ENCODE measurements at places on chromosomes 5 and 9.

DNA sequence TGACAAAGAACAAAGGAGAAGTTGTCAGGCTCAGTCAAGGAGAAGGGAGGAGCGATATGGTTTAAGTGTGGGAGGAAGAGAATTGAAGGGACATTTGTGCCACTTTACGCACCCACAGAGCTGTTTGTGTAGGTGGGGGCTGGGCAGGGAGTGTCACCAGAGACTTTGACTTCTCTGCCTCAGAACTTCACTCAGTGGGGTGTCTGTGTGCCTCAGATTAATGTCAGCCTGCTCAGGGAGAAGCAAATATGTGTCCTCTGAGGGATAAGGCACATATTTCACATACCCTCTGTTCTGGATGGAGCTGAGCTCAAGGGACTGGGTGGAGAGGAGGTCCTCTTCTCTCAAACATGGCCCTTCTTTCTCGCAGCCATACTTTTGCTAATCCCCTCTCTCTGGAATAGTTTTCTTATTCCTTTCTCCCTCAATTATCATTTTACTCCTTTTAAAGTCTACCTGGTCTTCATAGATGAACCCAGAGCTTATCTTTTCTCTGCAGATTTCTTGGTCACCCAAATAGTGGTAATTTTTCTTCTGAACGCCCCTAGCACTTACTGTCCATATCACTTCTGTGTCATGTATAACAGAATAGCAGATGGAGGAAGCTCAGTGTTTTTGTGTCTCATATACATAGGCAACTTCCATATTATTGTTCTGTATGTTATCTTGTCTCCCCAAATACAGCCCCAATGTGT, 77.0 kb downstream of the IQGAP2 start:
- peaks cover 29% of the 10 kb centered on the region for H3K36me3 ChIP-seq
- peaks cover 16% of the 10 kb centered on the region for H3K4me1 ChIP-seq
- H3K27me3 ChIP-seq, result no peaks in the 10 kb centered on the region
- DNase-seq, result no peak
- no peak overlapping the region for H3K27ac ChIP-seq

- peaks cover 31% of the 10 kb centered on the region for H3K4me1 ChIP-seq
- no peak for DNase-seq
- peaks cover 91% of the 10 kb centered on the region for H3K27me3 ChIP-seq
- H3K36me3 ChIP-seq, result no peaks in the 10 kb centered on the region
- peak overlapping the region; percentile 71 for H3K4me3 ChIP-seq
Observed at GRCh38 chr5:88667496-88668201, 215.3 kb downstream of the MEF2C start.

DNA sequence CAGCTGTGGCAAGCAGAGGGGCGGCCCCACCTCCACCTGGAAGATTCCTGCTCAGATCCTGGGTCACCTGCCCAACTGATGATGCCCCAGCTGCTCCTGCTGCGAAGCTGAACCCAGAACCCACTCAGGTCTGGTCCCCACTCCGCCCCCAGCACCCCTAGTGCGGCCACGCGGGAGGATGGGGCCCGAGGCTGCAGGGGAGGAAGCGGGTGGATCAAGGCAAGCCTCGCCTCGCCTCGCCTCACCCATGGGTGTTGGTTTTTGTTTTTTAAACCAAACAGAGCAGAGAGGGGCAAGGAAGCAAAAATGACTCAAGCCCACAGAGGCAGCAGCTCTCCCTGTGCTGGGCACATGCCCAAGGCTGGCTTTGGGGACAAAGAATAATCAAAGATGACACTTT, 23.2 kb downstream of the ABO start:
- H3K4me3 ChIP-seq, result no peak overlapping the region
- peaks cover 2% of the 10 kb centered on the region for H3K4me1 ChIP-seq
- no peak for DNase-seq

GRCh38 chr9:108259917-108260675, 595.7 kb downstream of the ACTL7B start:
- H3K27ac ChIP-seq, result no peak overlapping the region
- DNase-seq, result no peak
- no peak overlapping the region for H3K4me3 ChIP-seq
- no peaks in the 10 kb centered on the region for H3K4me1 ChIP-seq

DNA sequence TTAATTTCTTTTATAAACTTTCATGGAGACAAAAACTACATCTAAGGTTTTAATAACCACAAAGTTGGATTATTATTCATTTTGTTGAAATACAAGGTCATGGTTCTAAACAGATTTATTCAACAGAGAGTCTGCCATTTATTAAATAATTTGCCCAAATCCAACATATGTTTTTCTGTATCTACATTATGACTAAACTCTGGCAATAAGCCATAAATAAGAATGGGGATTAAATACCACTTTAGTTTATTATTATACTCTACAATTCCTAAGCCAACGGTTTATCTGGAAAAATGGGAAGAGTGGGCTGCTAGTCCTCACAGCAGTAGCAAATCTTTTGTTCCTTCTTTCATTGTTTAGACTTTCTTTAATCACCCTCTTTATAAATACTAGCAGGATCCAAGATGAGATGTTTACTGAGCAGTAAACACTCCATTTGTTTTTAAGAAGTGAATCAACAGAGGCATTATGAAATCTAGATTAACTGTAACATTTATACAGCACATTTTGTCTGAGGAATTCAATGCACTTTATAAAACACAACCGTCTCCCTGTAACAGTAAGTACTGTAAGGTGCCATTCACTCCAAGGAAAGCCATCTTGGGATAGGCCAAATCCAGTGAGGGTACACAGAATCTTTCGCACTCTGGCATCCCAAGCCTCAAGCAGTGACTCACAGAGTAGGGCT, 89.7 kb downstream of the DROSHA start:
- H3K4me1 ChIP-seq, result no peaks in the 10 kb centered on the region
- no peak overlapping the region for H3K27ac ChIP-seq
- no peak overlapping the region for H3K4me3 ChIP-seq
- H3K36me3 ChIP-seq, result peaks cover 59% of the 10 kb centered on the region
- H3K27me3 ChIP-seq, result no peaks in the 10 kb centered on the region

DNA sequence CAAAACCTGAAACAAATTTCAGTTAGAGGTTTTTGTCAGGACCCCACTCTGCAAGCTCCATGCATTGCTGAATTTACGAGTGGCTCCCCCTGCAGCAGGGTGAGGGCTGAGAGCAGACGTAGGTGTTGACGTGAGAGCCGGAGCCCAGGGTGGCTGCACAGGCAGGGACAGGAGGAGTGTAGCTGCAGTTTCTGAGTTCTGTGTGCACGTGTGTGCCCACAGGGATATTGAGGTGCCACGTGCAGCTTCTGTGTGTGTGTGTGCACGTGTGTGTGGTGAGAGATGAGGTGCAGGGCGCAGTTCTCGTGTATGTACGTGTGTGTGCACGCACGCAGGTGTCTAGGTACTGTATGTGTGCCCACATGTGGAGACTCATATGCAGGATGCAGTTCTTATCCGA, 14.6 kb downstream of the PLEKHG4B start:
- no peak overlapping the region for H3K4me3 ChIP-seq
- H3K36me3 ChIP-seq, result no peaks in the 10 kb centered on the region
- no peak overlapping the region for H3K27ac ChIP-seq
- no peak for DNase-seq

DNA sequence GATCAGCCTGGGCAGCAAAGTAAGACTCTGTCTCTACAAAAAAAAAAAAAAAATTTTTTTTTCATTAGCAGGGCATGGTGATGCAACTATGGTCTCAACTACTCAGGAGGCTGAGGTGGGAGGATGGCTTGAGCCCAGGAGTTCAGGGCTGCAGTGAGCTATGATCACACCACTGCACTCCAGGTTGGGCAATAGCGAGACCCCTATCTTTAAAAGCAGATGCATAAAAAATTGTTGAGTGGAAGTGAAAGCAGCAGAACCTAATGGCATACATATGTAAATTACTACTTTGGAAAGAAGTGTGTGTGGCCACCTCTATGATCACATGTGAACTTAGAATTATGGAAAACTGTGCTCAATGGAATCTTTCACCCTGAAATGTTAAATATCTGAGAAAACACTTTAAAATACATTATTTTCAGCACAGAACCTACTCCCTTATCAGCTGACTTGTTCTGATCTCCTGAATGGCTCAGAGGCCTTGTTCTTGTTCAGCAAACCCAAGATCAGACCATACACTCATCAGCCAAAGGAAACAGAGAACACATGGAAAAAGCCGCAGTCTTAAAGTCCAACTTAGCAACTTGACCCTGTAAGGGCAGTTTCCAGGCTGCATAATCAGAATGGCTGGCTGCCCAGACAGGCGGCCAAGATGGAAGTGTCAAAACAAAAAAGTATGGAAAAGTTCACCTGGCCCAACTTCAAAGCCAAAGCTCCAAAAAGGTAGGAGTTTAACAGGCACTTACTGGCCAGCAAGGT, 56.5 kb downstream of the SIL1 start:
- H3K27ac ChIP-seq, result no peak overlapping the region
- no peaks in the 10 kb centered on the region for H3K27me3 ChIP-seq
- H3K36me3 ChIP-seq, result no peaks in the 10 kb centered on the region

DNA sequence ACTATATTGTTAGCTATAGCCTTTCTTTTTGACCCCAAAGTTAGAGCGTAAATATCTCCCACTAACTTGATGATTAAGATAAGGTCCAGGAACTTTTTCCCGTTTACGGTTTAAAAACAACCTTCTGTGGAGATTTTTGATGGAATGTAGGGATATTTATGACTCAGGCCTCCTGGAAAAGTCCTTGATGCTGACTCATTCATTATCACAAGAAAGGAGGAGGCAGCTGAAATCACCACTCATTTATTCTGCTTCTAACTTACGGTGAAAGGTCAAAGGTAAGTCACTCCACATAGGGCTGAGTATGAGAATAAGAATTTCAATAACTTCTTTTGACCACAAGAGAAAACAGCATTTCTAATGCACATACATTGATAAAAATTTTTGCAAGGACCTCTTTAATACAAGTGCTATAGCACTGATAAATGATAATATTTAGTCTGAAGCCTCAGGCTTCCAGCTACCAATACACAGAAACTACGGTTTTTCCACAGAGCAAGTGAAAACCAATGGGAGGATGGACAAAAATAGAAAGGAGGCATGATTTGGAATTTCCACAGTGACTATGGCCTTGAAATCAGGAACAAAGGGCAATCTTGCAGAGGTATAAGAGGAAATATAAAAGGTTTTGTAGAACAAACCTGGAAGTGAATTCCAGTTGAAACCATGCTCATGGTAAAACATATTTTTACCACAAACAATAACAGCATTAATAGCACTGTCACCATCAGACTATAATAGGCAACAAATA, 146.5 kb downstream of the PPP2R2B start:
- no peaks in the 10 kb centered on the region for H3K4me1 ChIP-seq
- H3K27ac ChIP-seq, result no peak overlapping the region
- no peak overlapping the region for H3K4me3 ChIP-seq
- no peak for DNase-seq
- no peaks in the 10 kb centered on the region for H3K27me3 ChIP-seq
- peaks cover 5% of the 10 kb centered on the region for H3K36me3 ChIP-seq

- H3K4me3 ChIP-seq, result no peak overlapping the region
- DNase-seq, result no peak
- no peaks in the 10 kb centered on the region for H3K36me3 ChIP-seq
- no peaks in the 10 kb centered on the region for H3K27me3 ChIP-seq
Observed at GRCh38 chr5:80442742-80443141, 34.9 kb downstream of the ZFYVE16 start.

DNA sequence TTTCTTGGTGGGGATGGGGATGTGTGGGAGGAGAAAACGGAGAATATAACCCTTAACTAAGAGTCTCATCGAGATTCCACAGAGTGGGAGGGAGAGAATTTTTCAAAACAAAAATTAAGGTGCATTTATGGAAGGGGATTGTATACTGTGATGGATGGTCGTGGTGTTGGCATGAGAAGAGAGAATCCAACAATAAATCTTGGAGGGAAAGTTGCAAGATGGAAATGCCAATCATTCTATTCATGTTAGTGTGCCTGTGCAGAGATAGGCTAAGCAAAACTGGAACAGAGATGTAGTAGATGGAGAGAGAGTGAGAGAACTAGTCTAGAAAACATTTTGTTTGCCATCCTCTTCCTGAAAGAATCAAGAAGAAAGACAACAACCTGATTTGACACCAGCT, 613.1 kb downstream of the EBF1 start:
- DNase-seq, result no peak
- no peak overlapping the region for H3K4me3 ChIP-seq
- H3K4me1 ChIP-seq, result no peaks in the 10 kb centered on the region
- no peak overlapping the region for H3K27ac ChIP-seq
- no peaks in the 10 kb centered on the region for H3K36me3 ChIP-seq
- H3K27me3 ChIP-seq, result no peaks in the 10 kb centered on the region

DNA sequence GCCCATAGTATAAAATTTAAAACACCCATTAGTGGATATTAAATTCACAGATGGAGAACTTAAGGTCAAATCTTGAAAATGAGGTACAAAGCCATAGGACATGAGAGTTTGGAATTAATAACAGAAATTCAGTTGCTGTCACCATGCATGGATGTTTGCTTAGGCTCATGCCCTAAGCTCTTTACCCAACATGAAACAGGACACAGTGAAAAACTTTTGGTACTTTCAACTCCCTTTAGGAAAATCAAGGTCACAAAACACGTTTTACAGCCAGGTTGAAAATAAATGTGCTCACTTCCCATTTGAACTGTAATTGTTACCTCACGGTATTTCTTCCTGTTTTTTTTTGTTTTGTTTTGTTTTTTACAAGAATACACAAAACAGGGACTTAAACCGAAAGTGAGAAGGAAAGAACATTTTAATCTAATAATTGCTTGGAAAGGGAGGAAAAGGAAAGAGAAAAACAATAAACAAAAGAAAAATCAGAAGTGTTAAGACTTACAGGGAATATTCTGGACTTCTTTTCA, 6.1 kb upstream of the TOPORS start:
- no peaks in the 10 kb centered on the region for H3K27me3 ChIP-seq
- H3K27ac ChIP-seq, result no peak overlapping the region
- H3K36me3 ChIP-seq, result peaks cover 8% of the 10 kb centered on the region

DNA sequence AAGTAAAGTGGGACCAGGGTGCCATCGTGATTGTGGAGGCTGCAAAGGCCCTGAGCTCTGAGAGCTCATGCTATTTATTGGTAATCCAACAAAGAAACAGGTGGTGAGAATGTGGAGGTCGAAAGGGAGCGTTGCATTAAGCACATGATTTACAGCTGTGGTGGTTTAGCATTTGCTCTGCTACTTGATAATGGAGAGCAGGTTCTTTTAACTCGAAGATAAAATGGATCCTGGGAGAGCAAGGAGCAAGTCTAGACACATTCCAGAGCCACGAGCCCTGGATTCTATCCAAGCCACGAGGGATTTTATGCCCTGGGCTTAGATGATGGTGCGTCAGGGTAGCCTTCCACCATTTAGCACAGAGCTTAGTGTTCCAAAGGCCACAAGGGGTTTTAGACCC, 1710.1 kb upstream of the CDH9 start:
- no peaks in the 10 kb centered on the region for H3K4me1 ChIP-seq
- no peak overlapping the region for H3K27ac ChIP-seq
- no peak overlapping the region for H3K4me3 ChIP-seq

- H3K27ac ChIP-seq, result no peak overlapping the region
- H3K27me3 ChIP-seq, result no peaks in the 10 kb centered on the region
- H3K4me1 ChIP-seq, result no peaks in the 10 kb centered on the region
Observed at GRCh38 chr5:155529362-155529761, 515.8 kb downstream of the KIF4B start.

- H3K27ac ChIP-seq, result no peak overlapping the region
- peaks cover 3% of the 10 kb centered on the region for H3K4me1 ChIP-seq
- H3K36me3 ChIP-seq, result no peaks in the 10 kb centered on the region
- no peak overlapping the region for H3K4me3 ChIP-seq
Observed at GRCh38 chr5:137872466-137872865, 4.8 kb downstream of the MYOT start.

All from activated CD4-positive, alpha-beta memory T cell treated with anti-CD3 and anti-CD28 coated beads, Interleukin-2, amount 10 ng/mL, durations not matched to agents 7 days and 5 days (primary cell).